ENCODE measurements at places on chromosomes 7 and 10.

DNA sequence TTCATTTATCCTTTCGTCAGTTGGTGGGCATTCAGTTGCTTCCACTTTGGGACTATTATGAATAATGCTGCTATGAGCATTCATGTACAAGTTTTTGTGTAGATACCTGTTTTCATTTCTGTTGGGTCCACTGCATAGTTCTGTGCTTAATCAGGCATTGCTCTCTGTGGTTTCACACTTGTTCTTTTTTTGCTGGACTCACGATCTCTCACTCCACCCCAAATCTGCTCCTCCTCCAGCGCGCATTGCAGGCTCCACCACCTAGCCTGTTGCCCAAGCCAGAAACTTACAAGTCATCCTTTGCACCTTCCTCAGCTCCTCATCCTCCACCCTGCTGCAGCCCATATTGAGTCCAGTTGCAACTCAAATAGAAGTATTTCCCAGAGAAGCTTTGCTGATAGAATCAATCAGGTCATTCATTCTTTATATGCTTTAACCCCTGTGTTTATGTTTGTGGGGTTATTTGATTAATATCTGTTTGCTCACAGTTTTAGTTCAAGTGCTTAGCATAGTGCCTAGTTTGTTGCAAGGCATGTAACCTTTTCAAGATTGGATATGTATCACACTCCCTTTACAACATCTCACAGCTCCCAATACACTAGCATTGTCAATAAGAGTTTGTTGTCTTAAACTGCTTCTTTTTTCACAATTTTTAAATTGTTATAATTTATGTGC is 16.6 kb upstream of the AFAP1L2 start:
- no peak for DNase-seq

DNA sequence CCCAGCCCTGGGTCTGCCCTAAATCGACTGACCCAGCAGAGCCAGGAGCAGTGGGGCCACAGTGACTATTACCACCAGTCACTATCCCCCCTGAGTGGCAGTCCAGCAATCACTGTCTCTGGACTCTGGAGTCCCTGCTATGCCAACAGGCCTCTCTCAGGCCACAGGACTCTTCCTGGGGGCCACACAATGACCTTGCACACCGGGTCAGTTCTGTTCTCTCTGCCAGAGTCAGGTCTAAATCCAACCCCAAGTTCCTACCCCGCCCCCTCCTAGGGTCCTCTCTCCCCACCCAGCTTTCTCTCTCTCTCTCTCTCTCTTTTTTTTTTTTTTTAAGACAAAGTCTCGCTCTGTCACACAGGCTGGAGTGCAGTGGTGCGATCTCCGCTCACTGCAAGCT is 21.6 kb downstream of the GRID2IP start:
- DNase-seq = no peak

- no peak for DNase-seq
Observed at GRCh38 chr10:13511409-13511808, 17.4 kb downstream of the BEND7 start.

GRCh38 chr7:14691597-14692203 is 210.9 kb downstream of the DGKB start:
- DNase-seq = no peak

GRCh38 chr10:36066850-36067249 is 424.8 kb upstream of the FZD8 start:
- DNase-seq = no peak

GRCh38 chr7:124171068-124171467 is 138.2 kb upstream of the TMEM229A start:
- DNase-seq = no peak

DNA sequence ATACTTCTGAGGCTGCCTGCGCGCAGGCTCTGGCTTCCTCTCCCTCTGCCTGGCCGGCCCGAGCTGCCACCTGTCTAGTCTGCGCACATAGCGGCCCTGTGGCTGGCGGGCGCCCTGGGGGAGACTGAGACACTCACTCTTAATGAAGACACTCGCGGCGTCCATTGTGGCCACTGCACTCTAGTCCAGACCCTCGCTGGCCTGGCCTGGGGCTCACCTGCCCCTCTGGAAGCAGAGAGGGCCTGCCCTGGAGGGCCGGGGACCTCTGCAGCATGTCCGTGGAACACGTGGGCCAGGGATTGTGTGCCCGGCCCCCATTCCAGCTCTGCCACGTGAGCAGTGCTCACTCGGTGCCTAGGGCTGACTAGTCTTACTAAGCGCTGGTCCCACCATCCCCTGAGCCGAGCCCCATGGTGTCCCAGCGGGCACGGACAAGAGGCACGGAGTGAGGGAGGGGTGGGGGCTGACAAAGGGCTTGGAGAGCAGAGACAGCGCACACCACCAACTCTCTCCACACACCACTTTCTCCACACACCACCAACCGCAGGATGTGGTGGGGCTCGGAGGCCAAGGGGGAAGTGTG is 149.3 kb downstream of the ELFN1 start:
- DNase-seq = no peak

- DNase-seq = no peak
Observed at GRCh38 chr10:100623521-100624230, 87.9 kb downstream of the HIF1AN start.

- DNase-seq = peak; percentile 10
Observed at GRCh38 chr7:134755422-134756022, 23.9 kb upstream of the CALD1 start.

- DNase-seq = no peak
Observed at GRCh38 chr7:44197474-44197873, 3.3 kb upstream of the YKT6 start.

DNA sequence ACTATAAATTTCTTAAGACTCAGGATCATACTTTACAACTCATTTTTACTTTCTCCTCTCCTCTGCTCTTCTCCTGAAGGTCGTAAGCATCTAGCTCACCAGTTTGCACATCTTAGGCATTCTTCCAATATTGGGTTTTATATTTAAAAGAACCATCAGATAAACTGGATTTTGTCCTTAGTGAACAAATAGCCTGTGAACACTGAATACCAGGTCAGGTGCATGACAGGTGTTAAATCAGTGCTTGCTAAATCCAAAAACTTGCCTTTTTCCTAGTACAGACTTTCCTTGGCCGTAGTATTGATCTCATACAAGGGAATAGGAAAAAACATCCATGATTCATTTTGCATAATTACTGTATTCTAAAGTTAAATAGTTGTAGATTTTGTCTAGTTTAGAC is 53.0 kb downstream of the ARMC3 start:
- DNase-seq = no peak

DNA sequence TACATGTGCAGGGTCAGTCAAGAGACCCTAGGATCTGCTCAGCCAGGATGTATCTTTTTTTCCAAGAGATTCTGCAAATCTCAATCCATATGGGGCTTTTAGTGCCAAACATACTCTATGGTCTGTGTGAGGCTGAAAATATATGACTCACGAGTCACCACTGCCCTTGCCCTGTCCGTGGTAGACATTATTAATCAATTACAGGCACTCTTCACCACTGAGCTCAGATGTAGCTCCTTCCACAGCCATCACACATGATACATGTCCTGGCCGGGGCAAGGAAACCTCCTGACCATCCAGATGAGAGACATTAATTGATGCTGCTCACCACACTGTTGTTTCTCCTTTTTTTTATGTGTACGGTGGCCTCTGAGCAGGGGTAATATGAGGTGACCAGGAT is 90.2 kb upstream of the RET start:
- DNase-seq = no peak

DNA sequence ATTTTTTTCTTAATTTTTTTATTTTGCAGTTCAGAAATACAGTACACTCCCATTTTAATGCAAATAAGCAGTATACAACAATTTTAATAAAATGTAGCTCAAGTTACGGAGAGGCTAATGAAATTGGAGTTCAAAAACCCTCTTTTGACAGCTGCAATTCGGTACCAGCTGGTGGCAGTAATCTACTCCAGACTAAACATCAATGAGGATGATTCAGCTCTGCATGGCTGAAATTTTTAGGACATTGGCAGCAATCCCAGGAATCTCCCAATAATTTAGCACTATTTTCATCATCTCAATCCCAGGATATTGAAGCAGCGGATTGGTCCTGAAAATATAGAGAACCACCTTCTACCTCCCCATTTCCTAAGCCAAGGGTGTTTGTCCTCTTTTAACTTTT is 278.8 kb downstream of the CACNA2D1 start:
- no peak for DNase-seq

DNA sequence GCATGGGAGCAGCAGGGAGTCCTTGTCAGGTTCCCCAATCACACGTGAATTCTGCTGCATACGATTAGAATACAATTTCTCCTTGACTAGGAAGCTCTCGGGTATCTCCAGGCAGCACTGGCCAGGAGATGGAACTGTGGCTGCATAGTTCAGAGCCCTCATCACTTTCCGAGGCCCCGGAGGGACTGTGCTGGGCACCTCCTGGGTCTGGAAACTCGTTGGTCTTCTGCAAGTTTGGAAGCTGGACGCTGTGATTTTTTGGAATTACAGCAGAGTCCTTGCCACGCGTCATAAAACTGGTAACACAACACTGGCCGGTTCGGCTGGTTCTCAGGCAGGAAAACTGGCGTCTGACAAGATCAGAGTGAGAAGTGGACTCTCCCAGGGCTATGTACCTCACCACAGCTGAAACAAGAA is 216.1 kb downstream of the CCDC3 start:
- DNase-seq = no peak

DNA sequence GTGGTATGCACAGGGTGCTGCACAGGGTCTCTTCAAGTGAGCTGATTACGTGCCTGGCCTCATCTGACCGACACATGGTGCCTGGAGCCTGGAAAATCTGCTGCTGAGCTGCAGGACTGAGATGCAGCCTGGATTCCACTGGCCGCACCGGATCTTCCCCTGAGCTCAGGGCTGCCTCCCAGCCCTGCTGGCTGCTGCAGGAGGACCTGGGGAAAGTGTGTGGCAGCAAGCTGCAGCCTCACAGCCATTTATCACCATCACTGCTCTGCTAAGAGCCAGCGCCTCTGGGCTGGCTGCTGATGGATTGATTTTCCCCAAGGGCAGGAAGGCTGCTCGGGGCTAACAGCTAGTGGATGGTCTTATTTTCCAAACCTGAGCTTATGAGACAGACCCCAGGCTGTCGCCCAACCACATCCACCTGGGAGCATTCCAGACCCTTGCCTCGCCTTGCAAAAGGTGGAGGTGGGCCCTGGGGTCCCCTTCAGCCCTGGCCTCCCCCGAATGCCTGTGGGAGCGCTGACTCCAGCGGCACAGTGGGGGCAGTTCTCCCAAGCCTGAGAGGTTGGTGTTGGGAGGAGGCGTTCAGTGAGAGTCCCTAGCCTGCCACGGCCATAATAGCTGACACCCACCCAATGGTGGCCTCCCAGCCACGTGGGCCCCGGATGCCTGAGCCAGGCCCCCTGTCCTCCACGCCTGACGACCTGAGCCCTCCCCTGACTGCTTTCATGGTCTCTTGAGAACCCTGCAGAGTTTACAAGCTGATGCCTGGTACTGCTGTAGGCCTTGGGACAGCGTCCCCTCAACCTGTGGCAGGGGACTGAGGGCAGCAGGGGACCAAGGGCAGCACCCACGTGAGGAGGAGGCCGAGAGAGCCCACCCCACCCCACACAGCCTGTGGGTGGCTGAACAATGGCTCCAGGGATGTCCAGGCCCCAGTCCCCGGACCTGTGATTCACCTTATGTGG is 38.2 kb downstream of the STK32C start:
- DNase-seq = no peak

DNA sequence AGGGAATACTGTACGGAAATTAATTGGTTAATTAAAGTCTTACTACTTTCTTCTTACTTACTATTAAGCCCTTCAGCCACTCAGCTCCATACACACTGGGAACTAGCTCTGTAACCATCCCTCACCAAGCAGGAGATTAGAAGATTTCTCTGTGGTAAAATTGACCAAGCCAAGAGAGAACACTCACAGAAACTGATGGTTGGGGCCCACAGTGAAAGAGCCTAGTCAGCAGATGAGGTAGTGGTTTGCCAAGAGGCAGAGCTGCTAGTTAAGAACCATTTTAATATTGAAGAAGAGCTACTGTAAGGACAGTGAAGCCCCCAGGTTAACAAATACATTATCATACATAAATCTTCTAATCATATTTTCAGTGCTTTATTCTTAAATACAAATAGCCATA is 21.8 kb upstream of the C10orf53 start:
- no peak for DNase-seq

DNA sequence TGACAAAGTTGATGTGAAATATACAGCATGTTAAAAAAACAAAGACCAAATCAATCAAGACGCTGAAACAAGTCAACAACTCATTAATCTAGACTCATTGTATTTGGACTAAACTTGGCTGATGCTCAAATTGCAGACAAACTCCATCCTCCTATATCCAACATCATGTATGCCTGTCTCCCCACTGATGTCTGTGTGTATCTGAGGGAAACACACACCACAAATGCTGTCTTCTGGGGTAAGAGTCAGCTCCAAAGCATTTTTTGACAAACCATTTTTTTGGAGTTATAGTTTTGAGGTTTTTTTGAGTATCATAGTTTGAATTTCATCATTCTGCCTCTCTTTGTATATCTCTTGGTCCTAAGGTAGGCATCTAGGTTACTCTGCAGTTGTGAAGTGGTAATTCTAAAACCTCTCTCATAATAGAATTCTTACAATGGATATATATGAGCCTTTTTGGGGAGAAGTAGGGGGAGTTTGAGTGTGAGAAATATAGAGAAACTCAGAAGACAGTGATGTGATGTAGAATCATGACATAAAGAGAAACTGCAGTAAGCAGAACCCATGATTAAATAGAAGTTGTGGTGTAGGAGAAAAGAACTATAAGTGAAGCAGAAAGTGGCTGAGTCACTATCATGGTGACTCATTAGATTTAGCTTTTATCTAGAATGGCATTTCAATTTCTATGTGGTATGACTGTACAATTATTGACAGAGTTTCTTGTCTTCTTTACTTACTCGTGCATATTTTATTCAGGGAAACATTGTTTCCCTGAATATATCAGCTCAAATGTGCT is 1531.1 kb upstream of the LRRTM3 start:
- DNase-seq = no peak

DNA sequence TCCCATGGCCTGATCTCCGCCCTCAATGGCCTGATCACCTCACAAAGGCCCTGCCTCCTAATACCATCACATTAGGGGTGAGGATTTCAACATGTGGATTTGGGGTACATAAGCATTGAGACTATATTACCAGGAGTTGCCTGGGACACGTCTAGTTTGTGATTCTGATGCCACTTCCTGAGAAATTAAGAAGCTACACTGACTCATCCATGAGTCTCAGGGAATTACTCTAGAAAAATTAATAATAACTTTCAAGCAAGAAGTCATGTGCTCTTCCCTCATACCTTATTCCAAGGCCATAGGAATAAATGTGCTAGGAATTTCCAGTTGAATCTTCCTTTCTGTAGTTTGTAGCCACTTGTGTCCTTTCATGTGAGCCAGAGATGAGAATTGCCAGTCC is 519.3 kb upstream of the MKI67 start:
- DNase-seq = no peak

GRCh38 chr7:98840722-98841121 is 29.1 kb downstream of the TMEM130 start:
- DNase-seq = no peak

Data from stimulated activated CD4-positive, alpha-beta T cell treated with anti-CD3 and anti-CD28 coated beads, TNF-alpha, amount 100 ng/mL, for 1 hour (primary cell).